ENCODE measurements at places on chromosomes 2 and 18. TPM values are rescaled to one million over a fixed set of nuclear protein-coding genes. Genes with fewer than 3 reads are reported as not detected.

DNA sequence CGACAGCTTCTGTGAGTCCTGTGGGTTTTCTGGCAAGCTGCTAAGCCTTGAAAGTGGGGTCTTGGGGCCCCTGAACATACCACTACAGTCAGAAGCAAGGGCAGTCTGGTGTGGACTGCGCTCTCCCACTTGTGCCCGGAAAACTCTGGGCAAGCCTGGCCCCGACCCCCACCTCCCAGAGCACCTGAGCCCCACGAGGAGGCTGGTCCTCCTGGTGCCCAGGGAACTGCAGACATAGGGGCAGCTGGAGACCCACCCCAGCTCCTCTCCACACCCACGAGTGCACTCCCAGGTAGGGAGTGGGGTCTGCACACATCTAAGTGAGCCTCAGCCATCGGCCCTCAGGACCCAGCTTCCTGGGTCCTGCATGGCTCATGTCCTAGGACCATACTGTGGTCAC lies 16.2 kb upstream of the GPC1 start:
- H3K4me1 ChIP-seq: no peaks in the 10 kb centered on the region
- H3K27ac ChIP-seq: no peak overlapping the region
- no peaks in the 10 kb centered on the region for H3K27me3 ChIP-seq
- DNase-seq: no peak

The POTEC gene
- polyA plus RNA-seq: not detected

The TM4SF20 gene
- polyA plus RNA-seq: not detected

- H3K36me3 ChIP-seq: no peaks in the 10 kb centered on the region
- no peaks in the 10 kb centered on the region for H3K4me1 ChIP-seq
- DNase-seq: no peak
- H3K4me3 ChIP-seq: no peak overlapping the region
- no peak overlapping the region for H3K27ac ChIP-seq
- no peaks in the 10 kb centered on the region for H3K27me3 ChIP-seq
Measured at GRCh38 chr2:141791521-141791920, 339.3 kb downstream of the LRP1B start.

The MTA3 gene
- 34.3 TPM for polyA plus RNA-seq

The DOK6 gene
- not detected for polyA plus RNA-seq

DNA sequence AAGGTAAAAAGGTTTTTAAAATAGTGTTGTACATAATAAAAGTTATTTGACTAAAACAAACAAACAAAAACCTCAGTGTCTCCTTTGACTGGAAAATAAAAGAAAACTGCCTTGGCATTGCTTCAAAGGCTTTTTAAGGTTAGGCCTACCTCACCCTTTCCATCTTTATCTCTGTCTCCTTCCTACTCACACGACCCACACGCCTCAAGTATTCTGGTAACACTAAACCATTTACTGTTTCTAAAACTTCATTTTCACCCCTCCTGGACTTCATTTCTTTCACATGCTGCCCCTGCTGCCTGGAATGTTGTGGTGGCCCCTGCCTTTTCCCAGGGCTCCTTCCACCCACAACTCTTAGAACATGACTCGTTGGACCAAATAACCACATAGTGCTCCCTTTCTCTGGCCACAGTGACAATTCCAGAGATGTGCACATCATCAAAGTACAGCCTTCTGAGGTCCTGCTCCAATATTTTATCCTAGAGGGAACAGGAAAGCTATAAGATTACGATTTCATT lies 54.0 kb downstream of the ERBB4 start:
- no peak for DNase-seq
- H3K4me1 ChIP-seq: no peaks in the 10 kb centered on the region
- H3K4me3 ChIP-seq: no peak overlapping the region
- no peak overlapping the region for H3K27ac ChIP-seq

The REG3G gene
- not detected for polyA plus RNA-seq

DNA sequence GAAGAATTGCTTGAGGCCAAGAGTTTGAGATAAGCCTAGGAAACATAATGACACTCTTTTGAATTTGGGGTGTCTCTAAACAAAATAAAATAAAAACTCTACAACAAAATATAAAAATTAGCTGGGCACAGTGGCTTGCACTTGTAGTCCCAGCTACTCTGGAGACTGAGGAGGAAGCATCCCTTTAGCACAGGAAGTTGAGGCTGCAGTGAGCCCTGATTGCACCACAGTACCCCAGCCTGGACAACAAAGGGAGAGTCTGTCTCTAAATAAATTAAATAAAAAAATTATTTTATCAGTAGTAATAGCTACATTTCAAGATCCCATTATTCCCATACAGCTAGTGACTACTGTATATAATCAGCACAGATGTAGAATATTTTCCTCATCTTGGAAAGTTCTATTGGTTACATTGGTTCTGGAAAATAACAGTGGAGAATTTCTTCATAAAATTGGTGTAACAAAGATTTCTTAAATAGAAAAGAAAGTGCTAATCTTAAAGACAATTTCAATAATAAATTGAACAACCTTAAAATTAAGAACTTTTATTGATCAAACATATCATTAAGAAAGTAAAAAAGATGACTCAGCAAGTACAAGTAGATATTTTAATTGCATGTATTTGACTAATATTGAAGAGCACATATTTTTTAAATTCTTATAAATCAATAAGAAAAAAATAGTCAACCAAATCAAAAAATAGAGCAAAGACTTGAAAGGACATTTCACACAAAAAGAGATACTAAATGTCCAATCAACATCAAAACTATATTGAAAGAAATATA lies 90.4 kb upstream of the KYNU start:
- H3K4me3 ChIP-seq: no peak overlapping the region
- DNase-seq: no peak
- H3K27ac ChIP-seq: no peak overlapping the region
- H3K27me3 ChIP-seq: no peaks in the 10 kb centered on the region
- no peaks in the 10 kb centered on the region for H3K36me3 ChIP-seq
- no peaks in the 10 kb centered on the region for H3K4me1 ChIP-seq

GRCh38 chr2:106541333-106541732 lies 54.2 kb downstream of the CD8B2 start:
- no peaks in the 10 kb centered on the region for H3K27me3 ChIP-seq
- no peak overlapping the region for H3K4me3 ChIP-seq
- no peak overlapping the region for H3K27ac ChIP-seq
- no peak for DNase-seq
- peaks cover 4% of the 10 kb centered on the region for H3K4me1 ChIP-seq

DNA sequence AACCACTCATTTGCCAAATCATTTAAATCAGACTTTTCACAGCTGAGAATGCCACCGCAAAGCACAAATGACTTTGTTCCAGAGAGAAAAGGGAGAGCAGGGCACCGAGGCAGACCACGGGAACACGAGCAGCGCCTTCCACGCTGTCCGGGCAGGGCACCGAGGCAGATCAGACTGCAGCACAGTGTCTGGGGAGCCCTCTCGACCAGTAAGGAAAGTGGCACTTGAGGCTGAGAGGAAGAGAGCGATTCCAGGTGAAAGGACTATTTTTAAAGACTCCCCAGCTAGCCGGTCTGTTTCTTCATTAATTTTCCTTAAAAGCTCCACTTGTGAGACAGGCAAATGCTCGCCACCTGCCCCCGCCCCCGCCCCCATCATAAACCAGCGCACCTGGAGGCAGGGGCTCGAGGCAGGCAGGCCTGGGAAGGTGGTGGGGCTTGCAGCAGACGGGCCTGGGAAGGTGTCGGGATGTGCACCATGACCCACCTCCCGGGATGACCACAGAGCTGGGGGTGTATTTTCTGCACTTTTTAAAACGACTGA lies 80.9 kb upstream of the CTDP1 start:
- H3K36me3 ChIP-seq: no peaks in the 10 kb centered on the region
- DNase-seq: no peak
- H3K4me1 ChIP-seq: no peaks in the 10 kb centered on the region

The MALT1 gene
- 32.4 TPM for polyA plus RNA-seq

DNA sequence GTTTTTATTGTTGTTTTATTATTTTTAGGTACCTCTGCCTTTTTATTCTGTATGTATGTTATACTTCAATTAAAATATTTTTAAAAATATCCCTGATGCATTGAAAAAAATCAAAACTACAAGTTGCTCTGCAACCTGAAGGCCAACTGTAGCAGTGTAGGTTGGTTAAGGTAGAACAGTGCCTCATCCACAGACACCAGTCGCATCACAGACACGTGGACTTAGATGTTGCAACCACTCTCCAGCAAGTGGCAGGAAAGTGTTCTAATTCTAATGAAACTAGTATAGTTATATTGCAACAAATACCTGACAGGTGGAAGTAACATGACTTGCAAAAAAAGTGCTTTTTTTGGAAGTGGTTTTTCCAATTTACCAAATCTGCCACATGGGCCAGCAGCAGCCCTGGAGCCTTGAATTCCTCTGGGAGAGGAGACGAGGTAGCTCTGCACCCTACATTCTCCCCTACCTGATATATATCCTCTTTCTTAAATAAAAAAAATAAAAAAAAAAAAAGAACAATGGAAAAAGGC lies 28.4 kb upstream of the SLC3A1 start:
- H3K27me3 ChIP-seq: no peaks in the 10 kb centered on the region
- DNase-seq: no peak
- H3K4me3 ChIP-seq: no peak overlapping the region
- H3K36me3 ChIP-seq: no peaks in the 10 kb centered on the region
- peaks cover 7% of the 10 kb centered on the region for H3K4me1 ChIP-seq
- H3K27ac ChIP-seq: no peak overlapping the region

GRCh38 chr2:205657579-205657978 lies 24.7 kb upstream of the NRP2 start:
- peaks cover 27% of the 10 kb centered on the region for H3K4me1 ChIP-seq
- no peak overlapping the region for H3K4me3 ChIP-seq
- H3K36me3 ChIP-seq: no peaks in the 10 kb centered on the region
- no peak overlapping the region for H3K27ac ChIP-seq
- H3K27me3 ChIP-seq: no peaks in the 10 kb centered on the region

DNA sequence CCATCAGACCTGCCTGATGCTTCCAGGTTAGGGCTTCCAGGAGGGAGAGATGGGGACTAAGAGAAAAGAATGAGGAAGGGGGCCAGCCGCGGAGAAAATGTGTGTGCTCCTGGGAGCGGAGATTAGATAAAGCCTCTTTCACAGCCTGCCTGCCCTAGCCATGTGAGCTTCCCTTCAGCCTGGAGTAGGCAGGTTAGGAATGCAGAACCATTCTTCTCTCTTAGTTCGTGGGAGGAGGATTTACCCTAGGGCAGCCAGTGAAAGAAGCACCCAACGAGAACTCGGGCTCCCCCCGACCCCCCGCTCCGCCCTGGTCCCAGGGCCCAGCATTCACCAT lies 36.1 kb downstream of the POMC start:
- DNase-seq: no peak
- H3K4me1 ChIP-seq: peaks cover 3% of the 10 kb centered on the region
- H3K27ac ChIP-seq: no peak overlapping the region

GRCh38 chr2:215003001-215003400 lies 135.4 kb downstream of the ABCA12 start:
- H3K4me1 ChIP-seq: no peaks in the 10 kb centered on the region
- H3K4me3 ChIP-seq: no peak overlapping the region
- peaks cover 3% of the 10 kb centered on the region for H3K36me3 ChIP-seq

The CHAC2 gene
- polyA plus RNA-seq: 10.9 TPM

The DCDC2C gene
- polyA plus RNA-seq: not detected

DNA sequence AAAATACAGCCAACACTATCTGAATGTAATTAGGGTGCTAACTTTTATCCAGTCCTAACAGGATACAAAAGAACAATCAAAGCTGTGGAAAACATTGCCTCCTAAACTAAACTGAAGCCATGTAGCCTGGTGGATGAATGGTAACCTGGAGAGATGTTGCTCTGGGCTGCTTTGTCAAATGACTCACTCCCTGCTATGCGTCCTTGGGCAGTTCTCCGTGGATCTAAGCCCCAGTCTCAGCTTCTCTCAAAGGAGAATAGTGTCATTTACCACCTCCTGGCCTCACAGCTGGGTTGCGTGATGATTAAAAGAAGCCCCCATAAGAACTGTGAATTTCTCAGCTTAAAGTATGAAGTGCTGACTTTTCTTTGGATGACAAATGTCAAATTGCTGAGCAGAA lies 203.7 kb downstream of the ICOS start:
- H3K27ac ChIP-seq: no peak overlapping the region
- H3K4me3 ChIP-seq: no peak overlapping the region
- H3K27me3 ChIP-seq: no peaks in the 10 kb centered on the region
- no peak for DNase-seq

All from keratinocyte (primary cell).